SJSA1 (cell line): ENCODE measurements at places on chromosomes 13 and 19. TPM values are rescaled to one million over a fixed set of nuclear protein-coding genes. Genes with fewer than 3 reads are reported as not detected.
A peak's percentile ranks its signal among the peaks of the same experiment; 100 is the strongest.

DNA sequence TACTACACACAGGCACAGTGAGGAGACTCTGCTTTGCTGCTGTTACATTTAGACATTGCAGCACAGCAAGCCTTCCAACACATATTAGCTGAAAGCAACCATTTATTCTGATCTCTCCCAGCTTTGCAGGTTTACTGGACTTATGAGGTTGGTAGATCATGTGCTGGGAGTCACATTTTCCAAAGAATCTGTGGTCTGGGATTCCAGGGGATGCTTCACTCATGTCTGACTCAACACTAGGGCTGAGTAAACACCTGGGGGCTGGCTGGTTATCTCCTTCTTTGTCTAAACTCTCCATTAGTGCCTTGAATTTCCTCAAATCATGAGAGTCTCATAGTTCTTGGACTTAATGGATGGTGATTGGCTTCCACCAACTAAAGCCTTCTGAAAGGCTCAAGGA, 5.4 kb upstream of the LGALS13 start:
- H3K27me3 ChIP-seq: peaks cover 2% of the 10 kb centered on the region; the same call in 1 of the 2 replicates
- DNase-seq: no peak
- no peaks in the 10 kb centered on the region for H3K4me1 ChIP-seq
- no peak overlapping the region for H3K4me3 ChIP-seq
- H3K27ac ChIP-seq: no peak overlapping the region

DNA sequence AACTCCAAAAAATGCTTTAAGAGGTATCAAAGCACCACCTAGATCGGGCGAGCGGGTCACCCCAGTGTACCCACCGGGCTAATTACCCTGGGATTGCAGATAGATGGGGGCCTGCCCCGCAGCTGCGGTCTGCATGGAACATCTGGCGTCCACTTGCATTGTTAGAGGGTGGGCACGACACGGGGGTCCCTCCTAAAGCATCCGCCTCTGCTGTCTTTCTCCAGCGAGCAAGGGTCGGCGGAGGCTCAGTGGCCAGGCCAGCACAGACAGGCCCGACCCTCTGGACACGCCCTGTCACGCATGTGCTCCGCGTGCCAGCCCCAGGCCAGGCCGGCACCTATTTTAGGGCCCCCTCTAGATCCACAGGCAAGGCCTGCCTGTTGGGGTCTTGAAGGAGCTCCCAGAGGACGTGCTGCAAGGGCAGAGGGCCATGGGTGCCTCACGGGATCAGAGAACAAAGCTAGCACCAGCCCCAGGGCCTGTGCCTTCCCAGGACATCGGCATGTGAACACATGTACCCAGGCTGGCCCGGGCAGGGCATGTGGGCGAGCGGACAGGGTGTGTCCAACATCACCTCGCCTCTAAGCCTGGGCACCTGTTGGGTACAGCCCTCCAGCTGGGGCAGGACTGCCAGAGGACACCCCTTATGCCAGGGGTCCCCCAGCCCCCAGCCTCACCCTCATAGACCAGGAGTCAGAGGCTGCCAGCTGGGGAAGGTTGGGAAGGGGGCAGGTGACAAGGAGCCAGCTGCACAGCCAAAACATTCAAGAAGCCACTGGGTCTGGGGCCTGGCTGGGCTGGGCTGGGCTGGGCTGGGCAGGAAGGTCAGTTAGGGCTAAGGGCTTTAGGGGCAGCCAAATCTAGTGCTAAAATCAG, 35.6 kb upstream of the NANOS3 start:
- H3K4me1 ChIP-seq: peaks cover 72% of the 10 kb centered on the region
- H3K27ac ChIP-seq: peak overlapping the region; percentile 99
- no peaks in the 10 kb centered on the region for H3K27me3 ChIP-seq
- peak overlapping the region; percentile 92 for H3K4me3 ChIP-seq
- DNase-seq: peak; percentile 73
- H3K36me3 ChIP-seq: peaks cover 60% of the 10 kb centered on the region

- no peak overlapping the region for H3K27ac ChIP-seq
- no peaks in the 10 kb centered on the region for H3K27me3 ChIP-seq
- H3K4me3 ChIP-seq: no peak overlapping the region
Observed at GRCh38 chr13:72656357-72656756, 71.1 kb downstream of the MZT1 start.

DNA sequence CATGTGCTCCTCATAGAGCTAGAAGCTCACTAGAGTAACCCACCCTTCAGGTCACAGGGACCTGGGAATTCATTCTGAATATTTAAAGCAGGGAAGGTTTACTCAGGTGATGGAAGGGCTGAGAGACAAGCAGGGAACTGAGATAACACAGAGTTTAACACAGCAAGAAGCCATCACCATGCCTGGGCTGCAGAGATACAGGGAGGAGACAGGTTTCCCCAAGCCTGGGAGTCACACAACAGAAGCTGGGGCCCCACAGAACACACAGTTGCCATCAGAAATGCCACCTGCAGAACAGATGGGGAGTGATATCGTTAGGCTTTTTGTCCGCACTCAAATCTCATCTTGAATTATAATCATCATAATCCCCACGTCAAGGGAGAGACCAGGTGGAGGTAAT, 7.9 kb upstream of the CYSLTR2 start:
- H3K4me3 ChIP-seq: no peak overlapping the region
- no peaks in the 10 kb centered on the region for H3K4me1 ChIP-seq
- no peak overlapping the region for H3K27ac ChIP-seq
- no peak for DNase-seq

DNA sequence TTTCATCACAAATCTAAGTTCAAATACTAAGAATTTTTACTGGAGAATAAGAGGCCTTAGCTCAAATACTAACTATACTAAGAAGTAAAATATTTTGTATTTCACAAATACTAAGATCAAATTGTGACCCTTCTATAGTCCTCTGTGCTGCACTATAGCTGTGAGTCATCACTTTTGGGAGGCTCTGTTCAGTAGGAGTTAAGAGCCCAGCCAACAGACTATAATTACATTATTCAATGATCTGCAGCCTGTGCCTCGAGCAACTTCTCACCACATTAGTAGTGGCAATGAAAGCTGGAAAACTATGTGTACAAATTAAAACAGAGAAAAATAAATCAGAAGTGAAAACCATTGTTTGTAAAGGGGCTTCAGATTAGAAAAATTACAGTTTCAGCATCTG, 147.3 kb upstream of the GPC6 start:
- DNase-seq: no peak
- H3K27ac ChIP-seq: no peak overlapping the region
- no peak overlapping the region for H3K4me3 ChIP-seq
- H3K27me3 ChIP-seq: peaks cover 7% of the 10 kb centered on the region; the same call in 1 of the 2 replicates
- H3K4me1 ChIP-seq: no peaks in the 10 kb centered on the region

- peaks cover 9% of the 10 kb centered on the region for H3K27me3 ChIP-seq
- no peak overlapping the region for H3K4me3 ChIP-seq
- H3K4me1 ChIP-seq: peaks cover 3% of the 10 kb centered on the region; the same call in 1 of the 2 replicates
Observed at GRCh38 chr19:44903602-44904425, 1.8 kb upstream of the APOE start.

The KLK10 gene
- total RNA-seq: not detected in 2 replicates

The UPF1 gene
- 47.6 and 68.1 TPM in 2 replicates for total RNA-seq

The LMTK3 gene
- total RNA-seq: not detected in 2 replicates

The WDR88 gene
- not detected in 2 replicates for total RNA-seq
